ENCODE measurements at places on chromosomes 13 and 19.

GRCh38 chr13:84405286-84405685 lies 523.0 kb upstream of the SLITRK1 start:
- no peak for DNase-seq

GRCh38 chr19:36203293-36203692 lies 11.2 kb downstream of the ZNF565 start:
- no peak for DNase-seq

DNA sequence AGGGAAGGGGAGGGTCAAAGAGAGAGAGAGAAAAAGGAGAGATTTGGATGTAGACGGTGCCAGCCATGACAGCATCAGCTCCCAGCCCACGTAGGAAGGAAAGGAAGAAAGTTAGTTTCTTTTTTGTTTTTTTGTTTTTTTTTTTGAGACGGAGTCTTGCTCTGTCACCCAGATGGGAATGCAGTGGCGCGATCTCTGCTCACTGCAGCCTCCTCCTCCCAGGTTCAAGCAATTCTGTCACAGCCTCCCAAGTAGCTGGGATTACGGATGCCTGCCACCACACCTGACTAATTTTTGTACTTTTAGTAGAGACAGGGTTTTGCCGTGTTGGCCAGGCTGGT lies 27.6 kb downstream of the ELL start:
- no peak for DNase-seq

- DNase-seq: no peak
These were observed 26.3 kb downstream of the TINCR start for GRCh38 chr19:5541456-5541855.

- DNase-seq: no peak
These were observed 120.6 kb upstream of the GPR12 start for GRCh38 chr13:26881154-26881553.

GRCh38 chr13:72970301-72970880 lies 88.4 kb upstream of the KLF5 start:
- no peak for DNase-seq

Measured in H7 (cell line).